ENCODE measurements at places on chromosomes 7 and 10.
A peak's percentile ranks its signal among the peaks of the same experiment; 100 is the strongest.

DNA sequence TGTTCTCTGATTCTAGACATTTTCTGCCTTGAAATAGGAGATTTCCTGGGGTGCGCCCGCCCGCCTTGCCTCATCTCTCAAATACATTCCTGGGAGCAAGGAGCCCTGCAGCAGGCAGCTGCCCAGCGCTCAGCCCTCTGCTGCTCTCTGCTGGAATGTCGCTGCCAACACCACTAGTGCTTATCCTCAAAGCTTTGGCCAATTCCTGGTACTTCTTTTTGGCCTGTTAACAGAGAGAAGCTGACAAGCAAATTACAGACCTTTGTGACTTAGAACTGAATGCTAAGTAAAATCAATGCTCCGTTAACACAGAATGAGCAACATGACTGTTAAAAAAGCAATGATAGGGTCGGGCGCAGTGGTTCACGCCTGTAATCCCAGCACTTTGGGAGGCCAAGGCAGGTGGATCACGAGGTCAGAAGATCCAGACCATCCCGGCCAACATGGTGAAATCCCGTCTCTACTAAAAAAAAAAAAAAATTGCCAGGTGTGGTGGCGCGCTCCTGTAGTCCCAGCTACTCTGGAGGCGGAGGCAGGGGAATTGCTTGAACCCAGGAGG, 41.9 kb upstream of the SYPL1 start:
- DNase-seq = peak; percentile 73

DNA sequence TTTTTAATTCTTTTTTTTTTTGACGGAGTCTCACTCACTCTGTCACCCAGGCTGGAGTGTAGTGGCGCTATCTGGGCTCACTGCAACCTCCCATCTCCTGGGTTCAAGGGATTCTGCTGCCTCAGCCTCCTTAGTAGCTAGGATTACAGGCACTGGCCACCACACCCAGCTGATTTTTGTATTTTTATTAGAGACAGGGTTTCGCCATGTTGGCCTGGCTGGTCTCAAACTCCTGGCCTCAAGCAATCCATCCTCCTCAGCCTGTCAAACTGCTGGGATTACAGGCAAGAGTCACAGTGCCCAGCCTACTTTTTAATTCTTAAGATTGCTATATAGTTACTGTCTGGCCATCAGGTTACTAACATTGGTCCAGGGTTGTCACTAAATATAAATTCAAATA, 59.6 kb downstream of the ZNF277 start:
- no peak for DNase-seq

DNA sequence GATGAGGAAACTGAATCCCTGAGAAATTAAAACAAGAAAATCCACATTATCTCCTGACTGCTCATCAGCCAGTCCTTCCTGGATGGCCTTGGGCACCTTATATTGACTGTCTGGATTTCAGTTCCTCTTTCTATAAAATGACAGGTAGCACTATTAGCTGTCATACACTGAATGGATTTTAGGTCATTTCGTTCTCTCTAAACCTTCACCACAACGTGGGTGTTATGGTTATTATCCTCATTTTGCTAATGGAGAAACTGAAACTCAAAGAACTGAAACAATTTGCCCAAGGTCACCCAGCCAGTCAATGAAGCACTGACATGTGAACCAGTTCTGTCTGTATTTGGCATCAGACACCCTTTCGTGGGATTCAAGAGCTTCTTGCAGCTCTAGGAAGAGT, 193.8 kb downstream of the CYP26A1 start:
- no peak for DNase-seq

DNA sequence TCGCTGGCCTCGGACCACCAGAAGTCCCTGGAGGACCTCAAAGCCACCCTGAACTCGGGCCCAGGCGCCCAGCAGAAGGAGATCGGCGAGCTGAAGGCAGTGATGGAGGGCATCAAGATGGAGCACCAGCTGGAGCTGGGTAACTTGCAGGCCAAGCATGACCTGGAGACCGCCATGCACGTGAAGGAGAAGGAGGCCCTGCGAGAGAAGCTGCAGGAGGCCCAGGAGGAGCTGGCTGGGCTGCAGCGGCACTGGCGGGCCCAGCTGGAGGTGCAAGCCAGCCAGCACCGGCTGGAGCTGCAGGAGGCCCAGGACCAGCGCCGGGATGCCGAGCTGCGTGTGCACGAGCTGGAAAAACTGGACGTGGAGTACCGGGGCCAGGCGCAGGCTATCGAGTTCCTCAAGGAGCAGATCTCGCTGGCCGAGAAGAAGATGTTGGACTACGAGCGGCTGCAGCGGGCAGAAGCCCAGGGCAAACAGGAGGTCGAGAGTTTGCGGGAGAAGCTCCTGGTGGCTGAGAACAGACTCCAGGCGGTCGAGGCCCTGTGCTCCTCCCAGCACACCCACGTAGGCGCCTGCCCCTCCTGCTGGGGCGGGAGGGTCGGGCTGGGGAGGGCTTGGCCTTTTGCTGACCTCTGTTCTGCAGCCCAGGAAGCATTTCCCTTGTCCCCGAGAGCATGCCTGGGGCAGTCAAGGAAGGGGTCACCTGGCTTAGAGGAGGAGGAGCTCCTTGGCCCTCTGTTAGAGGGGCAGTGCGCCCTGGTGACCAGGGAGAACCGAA, 77.3 kb upstream of the GTF2IRD1 start:
- DNase-seq = no peak

DNA sequence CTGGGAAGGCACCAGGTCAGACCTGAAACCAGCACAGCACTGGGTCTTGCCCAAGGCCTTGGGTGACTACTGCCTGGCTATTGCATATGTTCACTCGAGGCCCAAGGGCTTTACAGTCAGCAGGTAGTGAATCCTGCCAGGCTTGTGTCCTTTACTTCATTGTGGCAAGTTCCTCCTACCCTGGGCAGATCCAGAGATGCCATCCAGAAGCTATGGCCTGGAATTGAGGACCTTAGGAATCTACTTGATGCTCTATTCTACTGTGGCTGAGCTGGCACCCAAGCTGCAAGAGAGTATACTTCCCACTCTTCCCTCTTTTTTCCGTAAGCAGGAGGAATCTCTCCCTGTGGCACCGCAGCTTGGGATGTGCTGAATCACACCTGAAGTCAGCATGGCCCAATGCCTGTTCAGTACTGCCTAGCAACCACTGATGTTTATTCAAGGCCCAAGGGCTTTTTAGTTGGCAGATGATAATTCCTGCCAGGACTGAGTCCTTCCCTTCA, 246.7 kb upstream of the CTBP2 start:
- no peak for DNase-seq

DNA sequence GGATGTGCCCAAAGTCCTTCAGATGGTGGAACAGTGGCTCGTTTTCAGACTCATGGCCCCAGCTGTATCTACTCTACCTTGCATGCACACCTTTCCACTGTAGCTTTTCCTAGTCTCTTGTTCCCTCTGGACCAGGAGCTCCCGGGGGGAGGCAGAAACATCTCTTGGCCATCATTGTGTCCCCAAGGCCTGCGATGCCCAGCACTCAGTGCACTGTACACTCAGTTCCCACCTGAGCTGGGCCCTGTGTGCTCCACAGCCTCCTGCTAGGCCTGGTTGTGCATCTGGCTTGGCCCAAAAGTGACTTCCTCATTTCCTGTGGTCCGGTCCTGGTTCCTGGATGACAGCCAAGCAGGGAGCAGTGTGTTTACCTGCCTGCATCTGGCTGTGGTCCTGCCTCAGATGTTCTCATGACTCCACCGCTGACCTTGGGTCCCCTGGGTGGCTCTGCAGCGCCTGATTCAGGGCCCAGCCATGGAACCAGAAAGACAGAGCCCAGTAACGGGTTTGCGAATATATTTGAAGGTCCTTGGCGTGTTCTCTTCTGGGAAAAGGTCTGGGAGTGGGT, 9.9 kb upstream of the DOCK1 start:
- no peak for DNase-seq

GRCh38 chr10:62225362-62225761, 43.3 kb downstream of the RTKN2 start:
- DNase-seq = no peak

DNA sequence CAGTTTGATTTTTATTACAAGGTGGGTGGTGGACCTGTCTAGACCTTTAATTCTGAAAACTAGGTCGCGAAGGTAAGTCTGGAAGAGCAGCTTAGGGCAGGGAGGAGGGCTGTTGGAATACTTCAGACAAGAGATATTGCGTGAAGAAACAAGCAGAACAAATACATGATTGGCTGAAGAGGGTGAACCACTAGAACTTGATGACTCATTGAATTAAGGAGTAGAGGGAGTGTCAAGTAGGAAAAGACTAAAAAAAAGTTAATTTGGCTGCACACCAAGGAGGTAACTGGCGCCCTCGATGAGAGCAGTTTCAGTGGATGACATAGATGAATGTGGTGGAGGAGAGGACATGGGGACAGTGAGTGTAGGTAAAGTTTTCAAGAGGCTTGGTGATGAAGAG, 41.3 kb downstream of the WNT2 start:
- DNase-seq = no peak

DNA sequence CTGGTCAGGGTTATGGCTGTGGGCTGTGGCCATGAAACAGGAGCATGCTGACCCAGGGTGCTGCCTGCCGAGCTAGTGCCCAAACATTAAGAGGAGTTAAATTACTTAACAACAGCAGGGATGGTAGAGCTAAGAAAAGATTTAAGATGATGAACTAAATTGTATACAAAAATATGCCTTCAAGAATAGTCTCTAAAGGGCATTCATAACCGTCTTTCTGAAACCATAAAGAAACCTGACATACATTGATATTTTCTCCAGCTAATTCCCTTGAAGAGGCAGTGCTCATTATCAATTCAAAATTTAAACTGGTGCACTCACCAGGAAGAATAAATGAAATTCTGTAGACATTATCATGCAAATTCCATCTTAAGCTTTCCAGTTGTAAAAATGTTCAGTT, 265.8 kb upstream of the TAC1 start:
- no peak for DNase-seq

All from heart left ventricle (tissue), 16 donors.